ENCODE measurements at places on chromosomes 11 and 22.

DNA sequence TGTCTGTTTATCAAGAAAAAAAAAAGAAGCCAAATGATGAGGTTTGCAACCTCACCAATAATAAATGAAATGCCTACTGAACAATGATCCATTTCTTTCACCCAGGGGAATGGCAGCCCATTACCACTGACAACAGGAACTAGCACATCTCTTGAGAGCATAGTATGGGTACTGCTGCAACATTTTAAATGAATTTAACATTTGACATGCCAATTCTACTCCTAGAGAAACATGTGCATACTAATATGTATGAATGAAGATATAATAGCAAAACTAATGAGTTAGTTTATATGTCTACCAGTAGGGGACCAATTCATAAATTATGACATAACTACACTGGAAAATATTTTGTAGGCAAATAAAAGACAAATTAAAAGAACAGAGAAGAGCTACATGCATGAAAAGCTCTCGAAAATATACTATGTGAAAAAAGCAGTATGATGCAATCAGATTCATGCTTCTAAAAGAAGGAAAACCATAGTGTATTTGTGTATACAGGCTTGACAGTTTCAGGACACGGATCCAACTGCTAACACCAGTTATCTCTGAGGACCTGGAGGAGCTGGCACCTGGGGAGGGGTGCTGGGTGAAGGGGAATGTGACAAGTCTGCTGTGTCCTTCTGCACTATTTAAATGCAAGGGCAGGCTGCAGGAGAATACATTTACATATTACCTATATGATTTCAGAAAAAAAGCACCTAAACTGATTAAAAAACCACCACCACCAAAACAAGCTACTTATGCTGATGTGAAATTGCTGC lies 6.9 kb downstream of the SMCO4 start:
- DNase-seq: no peak

DNA sequence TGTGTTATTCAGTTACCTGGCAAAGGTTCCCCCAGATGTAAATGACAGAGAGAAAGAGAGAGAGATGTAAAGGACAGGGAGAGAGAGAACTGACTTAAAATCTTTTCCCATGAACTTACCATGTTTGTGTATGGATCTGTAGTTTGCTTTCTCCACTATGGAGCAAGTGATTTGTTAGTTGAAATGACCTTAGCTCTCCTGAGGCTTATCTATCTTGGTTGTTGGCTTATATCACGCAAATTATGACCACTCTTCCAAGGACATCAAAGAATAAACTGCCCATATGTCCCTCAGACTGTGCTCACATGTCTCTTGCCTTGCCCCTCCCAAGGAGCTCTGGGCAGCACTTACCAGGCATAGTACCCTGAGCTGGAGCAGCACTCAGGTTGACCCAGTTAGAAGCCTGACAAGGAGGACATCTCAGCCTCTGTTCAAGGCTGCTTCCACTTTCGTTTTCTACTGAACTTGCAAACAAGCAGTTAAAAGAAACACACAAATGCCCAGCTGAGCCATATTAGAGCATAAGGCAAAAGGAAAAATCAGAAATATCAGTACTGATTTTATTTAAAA lies 95.3 kb upstream of the RCN1 start:
- DNase-seq: no peak

DNA sequence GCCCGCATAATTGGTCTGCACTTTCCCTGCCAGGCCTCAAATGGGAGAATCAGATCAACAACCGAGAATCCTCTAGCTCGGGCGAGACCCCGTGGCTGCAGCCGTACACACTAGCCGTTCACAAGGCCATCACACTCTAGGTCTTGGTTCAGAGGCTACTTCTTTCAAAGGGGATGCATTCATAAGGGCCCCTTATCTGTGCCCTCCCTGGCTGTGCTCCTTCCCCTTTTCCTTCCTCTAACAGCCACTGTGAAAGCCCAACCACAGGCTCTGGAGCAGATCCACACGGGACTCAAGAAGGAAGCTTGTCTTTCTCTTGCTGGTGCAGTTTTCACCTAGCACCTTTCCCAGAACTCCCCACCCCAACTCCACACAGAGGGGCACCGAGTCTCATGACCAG lies 24.5 kb downstream of the SMIM38 start:
- no peak for DNase-seq

DNA sequence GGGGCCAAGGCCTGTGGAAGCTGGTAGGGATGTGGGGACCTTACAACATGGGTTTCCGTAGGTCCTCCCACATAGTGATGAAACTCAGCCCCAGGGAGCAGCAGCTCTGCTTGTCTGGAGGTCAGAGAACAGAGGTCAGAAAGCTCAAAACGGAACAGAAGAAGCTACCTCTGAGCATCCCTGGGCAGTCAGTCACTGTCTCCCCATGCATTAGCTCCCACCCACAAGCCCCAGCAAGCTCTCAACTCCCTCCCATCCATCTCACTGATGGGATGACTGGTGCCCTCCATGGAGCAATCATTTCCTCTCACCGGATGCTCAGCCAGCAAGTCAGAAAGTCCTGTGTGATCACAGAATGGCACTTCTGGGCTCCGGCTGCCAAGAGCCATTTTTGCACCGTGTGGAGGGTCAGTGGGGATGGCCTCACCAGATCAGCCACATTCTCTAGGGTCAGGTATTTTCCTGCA lies 1.9 kb downstream of the TPP1 start:
- no peak for DNase-seq

DNA sequence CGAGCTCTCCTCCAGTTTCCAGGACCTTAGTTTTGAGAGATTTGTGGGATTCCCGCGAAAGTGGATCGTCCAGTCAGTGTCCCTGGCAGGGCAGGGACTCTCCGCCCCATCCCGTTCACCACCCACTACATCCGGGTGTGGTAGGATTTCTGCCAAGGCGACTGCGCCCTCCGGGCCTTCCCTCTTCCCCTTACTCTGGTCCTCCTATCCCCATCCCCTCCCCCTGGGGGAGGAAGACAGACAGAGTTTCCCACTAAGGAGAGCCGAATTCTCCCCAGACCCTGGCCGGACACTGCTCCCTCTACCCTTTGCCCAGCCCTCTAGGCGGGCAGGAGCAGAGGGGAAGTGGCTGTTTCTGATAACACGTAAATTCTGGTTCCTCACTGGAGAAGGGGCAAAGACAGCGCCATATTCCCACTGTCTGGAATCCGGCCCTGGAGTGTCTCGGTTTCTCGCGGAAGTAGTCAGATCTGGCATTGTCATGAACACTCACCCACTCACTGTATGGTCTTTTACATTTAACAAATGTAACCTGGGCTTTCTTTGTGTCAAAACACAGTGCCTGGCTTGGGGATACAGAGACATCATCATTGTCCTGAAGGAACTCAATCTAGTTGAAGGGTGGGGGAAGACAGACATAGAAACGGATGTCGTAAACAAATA lies 1.1 kb upstream of the NECTIN1 start:
- DNase-seq: peak; percentile 7

DNA sequence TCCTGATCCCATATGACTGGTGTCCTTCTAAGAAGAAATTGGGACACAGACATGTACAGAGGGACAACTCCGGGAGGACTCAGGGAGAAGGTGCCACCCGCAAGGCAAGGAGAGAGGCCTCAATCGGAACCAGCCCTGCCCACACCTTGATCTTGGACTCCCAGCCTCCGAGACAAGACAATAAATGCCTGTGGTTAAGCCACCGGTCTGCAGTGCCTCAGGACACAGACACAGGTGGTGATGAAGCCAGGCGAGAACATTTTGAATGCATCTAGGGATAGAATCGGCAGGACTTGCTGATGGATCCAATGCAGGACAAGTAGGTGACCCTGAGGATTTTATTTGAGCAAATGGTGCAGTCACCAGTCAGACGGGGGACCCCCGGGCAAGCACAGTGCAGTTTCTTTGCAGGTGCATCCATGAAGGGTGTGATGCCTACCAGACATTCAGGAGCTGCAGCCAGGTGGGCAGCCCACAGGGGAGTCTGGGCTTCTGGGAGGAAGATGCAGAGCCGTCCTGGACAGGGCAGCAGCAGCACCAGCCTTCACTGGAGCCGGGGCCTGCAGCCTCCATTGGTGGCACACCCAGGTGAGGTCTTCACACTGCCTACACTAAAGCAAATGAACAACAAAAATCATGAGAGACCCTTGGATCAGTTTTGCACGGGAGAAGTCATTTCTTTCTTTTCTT lies 20.2 kb upstream of the SEPTIN5 start:
- no peak for DNase-seq

GRCh38 chr22:28172892-28173670 lies 254.0 kb upstream of the PITPNB start:
- no peak for DNase-seq

DNA sequence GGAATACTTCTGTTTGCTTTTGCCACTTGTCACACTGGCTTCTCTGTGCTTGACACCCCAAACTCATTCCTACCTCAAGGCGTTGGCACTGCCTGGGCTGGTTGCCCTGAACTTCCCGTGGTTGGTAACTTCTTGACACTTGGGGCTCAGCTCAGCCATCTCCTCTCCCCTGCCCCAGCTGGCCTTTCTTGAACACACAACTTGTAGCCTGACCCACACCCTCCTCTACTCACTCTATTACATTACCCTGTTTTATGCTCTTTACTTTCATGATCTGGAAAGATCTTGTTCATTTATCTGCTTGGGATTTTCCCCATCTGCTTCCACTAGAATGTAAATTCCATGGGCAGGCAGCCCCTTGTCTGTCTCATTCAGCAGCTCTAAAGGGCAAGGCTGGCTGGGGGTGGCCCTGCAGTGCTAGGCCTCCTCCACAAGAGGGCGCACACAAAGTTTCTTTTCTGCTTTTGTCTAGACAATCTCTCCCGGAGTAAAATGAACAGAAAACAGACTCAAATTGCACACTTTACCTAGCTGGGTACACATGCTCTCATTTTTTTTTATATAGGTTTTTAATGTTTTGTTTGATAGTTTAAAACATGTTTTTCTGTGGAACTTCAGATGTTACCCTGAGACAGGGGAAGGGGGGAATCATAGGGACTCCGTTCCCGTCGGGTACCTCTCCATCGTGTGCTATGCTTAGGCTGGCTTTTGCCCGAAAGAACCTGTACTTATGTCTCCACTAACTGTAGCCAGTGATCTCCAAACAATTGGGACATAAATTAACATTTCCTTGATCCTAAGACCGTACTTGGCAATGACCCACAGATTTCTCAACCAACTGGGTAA lies 16.4 kb upstream of the MRGPRX2 start:
- DNase-seq: peak; percentile 3

- no peak for DNase-seq
These were observed 4.3 kb upstream of the YPEL1 start for GRCh38 chr22:21739828-21740377.

DNA sequence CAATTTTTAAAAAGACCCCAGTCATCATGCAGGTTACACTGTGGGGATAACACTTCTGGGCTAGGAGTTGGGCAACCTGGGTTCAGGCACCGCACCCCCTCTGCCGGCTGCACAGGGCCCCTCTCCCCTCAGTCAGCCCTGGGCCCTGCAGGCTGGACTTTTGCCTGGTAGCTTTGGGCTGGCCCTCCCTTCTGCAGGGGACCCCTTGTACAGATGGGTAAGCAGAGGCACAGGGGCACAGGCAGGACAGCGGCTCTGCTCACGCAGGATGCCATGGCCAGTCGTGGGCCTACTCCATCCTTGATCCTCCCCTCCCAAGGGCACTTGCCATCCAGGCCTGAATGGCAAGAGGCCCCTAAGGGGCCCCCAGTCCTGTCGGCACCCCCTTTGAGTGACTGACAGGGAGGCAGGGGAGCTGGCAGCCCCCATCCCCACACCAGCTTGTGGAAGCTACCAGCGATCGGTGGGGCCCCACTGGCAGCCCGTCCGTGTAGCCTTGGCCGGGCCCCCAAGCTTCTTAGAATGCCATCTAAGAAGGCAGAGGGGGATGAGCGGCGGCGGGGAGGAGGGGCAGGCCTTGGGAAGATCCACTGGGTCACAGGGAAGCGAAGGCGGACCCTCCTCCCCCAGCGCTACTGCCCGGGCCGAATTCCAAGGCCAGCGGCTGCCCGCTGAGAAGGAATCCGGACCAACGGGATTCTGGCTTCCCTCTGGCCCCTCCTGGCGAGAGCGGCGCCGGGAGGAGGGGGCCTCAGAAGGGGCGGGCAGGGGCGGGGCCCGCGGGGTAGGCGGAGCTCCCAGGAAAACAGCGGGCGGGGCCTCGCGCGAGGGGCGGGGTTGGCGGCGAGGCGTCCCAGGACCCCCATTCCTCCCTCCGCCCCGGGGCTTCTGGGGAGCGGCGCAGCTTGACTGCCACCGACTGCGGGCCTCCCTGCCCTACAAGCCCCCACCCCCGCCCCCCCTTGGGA lies 6.8 kb upstream of the CHKA start:
- DNase-seq: peak; percentile 21

DNA sequence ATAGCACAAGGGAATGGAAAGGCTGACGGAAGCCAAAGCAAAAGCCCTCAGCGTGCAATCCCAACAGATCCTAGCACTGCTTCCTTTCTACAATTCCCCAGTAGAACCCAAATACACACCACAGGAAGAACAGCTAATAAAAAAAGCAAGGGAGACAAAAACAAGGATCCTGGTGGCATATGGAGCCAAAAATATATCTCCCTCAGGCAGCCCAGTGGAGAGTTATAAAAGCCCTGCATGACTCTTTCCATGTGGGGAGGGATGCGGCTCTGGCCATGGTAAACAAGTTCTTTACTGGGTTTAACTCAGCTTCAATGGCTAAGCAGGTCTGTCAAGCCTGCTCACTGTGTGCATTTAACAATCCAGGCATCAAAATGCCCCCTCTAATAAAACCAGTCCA lies 88.1 kb downstream of the PIWIL4 start:
- no peak for DNase-seq

GRCh38 chr22:47267513-47268282 lies 505.2 kb downstream of the TBC1D22A start:
- no peak for DNase-seq

GRCh38 chr11:66567787-66568123 lies 651 bp downstream of the CTSF start:
- no peak for DNase-seq

GRCh38 chr22:44357296-44357965 lies 44.7 kb upstream of the SHISAL1 start:
- no peak for DNase-seq

DNA sequence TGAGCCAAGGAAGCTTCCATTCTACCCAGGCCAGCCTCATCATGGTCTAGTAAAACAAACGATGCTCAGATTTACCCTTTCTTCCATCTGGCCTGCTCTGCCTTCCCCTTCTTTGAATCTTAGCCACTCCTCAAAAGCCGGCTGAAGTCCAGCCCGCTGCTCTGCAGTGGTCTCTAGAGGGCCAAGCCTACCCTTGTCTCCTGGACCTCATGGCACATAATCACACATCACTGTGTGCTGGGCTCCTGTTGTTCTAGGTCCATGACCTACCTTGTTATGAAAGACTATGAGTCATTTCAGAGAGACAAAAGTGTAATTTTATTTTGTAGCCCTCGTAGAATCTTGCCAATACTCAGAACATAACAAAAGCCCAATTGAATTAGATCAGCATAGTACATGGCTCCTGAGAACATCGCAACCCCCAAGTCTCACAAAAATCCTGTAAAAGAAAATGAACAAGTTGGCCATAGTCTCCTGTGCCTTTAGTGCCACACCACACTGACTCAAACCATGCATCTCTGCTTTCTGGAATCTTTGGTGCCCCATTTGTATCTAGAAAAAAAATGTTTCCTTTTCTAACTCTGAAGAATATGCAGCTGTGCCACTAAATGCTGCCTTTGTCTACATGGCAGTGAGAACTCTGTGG lies 192.7 kb downstream of the OPCML start:
- no peak for DNase-seq

GRCh38 chr22:47996446-47996857 lies 1234.0 kb downstream of the TBC1D22A start:
- DNase-seq: no peak

GRCh38 chr11:114562166-114562916 lies 2.7 kb upstream of the NXPE1 start:
- no peak for DNase-seq

- DNase-seq: no peak
These were observed 14.2 kb upstream of the RFPL2 start for GRCh38 chr22:32219026-32219425.

- DNase-seq: no peak
These were observed 500.3 kb downstream of the NELL1 start for GRCh38 chr11:21169639-21170038.
